ENCODE measurements at places on chromosomes 1 and 21.

DNA sequence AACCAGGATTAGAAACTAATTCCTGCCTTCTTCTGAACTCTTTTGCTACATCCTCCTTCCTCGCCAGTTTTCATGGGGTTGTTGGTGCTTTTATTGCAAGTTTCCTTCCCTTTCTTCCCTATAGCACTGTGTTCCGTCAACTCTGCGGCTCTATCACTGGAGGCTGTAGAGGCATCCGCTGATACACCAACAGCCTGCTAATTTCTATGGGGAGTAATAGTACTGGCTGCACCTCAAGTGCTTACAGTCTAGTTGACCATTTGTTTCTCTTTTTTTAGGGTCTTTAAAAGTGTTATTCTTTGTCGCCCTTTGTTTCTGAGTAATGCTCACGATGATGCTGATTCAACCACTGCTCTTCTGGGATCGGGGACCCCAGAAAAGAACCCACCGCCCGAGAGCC is 746 bp downstream of the MIS18A start:
- no peak for DNase-seq

GRCh38 chr1:161092621-161093028 is 3.3 kb upstream of the NECTIN4 start:
- DNase-seq = no peak

- DNase-seq = no peak
These were observed 34.7 kb downstream of the THRAP3 start for GRCh38 chr1:36258960-36259344.

DNA sequence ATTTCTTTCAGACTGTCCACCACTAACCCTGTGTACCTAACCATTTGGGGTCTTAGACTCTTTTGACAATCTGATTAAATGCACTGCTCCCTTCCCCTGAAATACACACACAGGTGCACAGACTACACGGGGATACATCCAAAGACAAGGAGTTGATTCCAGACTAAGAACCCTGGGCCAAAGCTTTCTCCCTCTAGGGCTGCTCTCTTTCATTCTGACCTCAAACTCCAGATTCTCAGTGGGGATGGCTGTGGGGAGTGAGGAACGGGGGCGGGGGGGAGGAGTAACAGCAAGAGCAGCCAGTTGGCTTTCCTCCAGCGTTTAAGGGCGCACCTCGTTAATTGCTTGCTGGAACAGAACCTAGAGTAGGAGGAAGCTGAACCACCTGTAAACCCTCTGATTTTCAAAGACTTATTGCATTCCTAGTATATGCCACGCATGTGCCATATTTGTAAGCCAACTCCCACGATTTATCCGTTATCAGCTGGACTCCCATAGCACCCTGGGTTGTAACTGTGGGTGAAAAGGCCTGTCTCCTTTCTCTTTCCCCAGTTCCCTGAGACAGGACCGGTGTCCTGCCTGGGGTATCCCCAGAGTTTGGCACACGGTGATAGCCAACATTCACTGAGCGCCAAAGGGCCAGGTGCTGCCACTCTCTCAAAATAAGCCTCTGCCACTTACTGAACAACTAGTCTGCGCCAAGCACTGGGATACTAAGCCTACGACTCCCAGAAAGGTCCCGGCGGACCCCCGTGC is 920 bp downstream of the MTHFR start:
- no peak for DNase-seq
